ENCODE measurements at places on chromosomes 6 and 20.

DNA sequence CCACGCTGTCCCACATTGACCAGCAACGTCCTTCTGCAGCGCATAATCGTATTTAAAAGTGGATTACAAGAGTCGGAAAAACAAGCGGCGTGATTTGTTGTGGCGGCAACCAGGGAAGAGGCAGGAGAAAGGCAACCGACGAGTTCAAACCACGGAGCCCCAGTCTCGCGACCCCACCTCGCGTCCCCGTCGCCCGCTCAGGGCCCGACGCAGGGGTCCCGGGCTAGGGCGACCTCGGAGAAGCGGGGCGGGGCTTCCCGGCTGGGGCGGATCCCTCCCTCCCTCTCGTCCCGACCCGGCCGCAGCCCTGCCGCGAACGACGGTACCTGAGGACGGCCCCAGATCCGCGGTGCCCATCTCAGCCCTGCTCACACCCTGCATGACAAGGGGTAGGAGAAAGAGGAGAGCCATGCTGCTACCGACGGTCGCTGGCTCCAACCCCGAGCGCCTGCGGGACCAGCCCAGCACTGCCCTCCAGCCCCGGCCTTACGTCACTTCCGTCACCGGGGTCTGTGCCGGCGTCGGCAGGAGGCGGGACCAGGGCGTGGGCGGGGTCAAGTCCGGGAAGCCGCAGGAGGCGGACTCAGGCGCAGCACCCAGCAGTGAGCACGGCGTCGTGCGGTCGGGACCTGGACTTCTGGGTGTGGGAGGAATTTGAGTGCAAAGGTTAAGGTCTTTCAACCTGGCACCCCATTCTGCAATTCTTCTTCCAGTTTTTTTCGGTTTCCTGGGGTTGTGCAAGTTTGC lies at the start of gene IFNGR1:
IFNGR1 (minus strand) TSS at position 469 of the 747 bp plus-strand sequence; CDS start at position 411, 58 bp downstream.
- DNase-seq: peak; percentile 93

- DNase-seq: no peak
These were observed 9.7 kb downstream of the MAP1LC3A start for GRCh38 chr20:34567892-34568865.

- DNase-seq: no peak
These were observed 58.9 kb upstream of the CDH4 start for GRCh38 chr20:61193164-61193563.

- no peak for DNase-seq
These were observed 176.4 kb upstream of the MYLIP start for GRCh38 chr6:15952231-15953151.

GRCh38 chr20:54573838-54574237 lies 98.4 kb downstream of the DOK5 start:
- DNase-seq: no peak

GRCh38 chr20:57665589-57665971 lies 44.2 kb downstream of the PMEPA1 start:
- no peak for DNase-seq

DNA sequence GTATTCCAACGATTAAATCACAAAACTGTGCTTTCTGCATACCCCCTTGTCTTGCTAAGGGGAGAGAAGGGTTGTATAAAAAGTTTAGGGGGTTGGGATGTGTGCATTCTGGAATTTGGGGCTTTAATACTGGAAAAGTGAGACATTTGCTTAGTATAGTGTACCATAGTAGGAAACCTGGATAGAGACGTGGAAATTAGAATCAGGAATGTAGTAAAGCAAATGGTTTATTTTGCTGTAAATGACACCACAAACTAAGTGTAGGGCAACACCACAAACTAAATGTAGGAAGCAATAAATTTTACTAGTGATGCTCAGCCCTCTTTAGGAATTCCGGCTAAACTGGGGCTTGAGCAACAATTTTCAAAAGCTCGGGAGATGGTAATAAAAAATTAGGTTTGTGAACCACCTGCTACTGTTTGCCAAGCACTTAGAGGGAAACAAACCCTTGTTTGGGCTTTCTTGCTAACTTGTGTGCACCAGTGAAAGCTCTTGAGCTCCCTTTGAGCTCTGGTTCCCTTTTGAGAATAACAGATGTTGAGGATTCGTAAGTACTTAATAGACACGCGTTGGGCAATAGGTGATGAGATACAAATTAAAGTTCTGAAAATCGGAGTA lies 13.8 kb downstream of the BRD2 start:
- no peak for DNase-seq

- no peak for DNase-seq
These were observed 508.7 kb upstream of the CITED2 start for GRCh38 chr6:139882977-139883728.

- no peak for DNase-seq
These were observed 24.5 kb upstream of the ULBP3 start for GRCh38 chr6:150093397-150093796.

DNA sequence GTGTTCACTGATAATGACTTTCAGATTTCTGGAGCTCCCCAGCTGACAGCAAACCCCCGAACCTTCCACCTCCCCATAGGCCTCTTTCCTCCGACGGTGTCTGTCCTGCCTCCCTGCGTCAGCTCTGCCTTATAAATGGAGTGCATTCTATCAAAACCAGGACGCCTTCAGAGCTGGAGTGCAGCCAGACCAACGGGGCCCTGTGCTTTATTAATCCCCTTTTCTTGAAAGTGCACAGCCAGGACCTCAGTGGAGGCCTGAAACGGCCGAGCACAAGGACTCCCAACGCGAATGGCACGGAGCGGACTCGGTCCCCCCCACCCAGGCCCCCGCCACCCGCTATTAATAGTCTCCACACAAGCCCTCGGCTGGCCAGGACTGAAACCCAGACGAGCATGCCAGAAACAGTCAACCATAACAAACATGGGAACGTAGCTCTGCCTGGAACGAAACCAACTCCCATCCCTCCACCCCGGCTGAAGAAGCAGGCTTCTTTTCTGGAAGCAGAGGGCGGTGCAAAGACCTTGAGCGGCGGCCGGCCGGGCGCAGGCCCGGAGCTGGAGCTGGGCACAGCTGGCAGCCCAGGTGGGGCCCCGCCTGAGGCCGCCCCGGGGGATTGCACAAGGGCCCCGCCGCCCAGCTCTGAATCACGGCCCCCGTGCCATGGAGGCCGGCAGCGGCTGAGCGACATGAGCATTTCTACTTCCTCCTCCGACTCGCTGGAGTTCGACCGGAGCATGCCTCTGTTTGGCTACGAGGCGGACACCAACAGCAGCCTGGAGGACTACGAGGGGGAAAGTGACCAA lies 42.3 kb upstream of the NAA20 start:
- no peak for DNase-seq

- DNase-seq: no peak
These were observed 188.0 kb upstream of the ADGRB3 start for GRCh38 chr6:68447112-68447511.

DNA sequence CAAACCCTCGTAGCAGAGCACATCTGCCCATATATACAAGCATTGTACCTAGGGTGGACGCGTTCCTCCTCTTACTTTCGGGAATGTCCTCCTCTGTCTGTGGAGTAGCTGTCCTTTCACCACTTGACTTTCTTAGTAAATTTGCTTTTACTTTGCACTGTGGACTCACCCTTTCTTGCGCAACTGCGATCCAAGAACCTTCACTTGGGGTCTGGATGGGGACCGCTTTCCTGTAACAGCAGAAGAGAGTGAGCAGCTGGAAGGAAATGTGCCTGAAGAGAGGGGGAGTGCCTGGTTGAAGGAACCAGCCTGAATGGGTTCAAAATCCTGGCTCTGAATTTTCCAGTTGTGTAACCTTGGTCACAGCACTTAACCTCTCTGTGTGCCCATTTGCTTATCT lies 40.1 kb upstream of the PMEPA1 start:
- no peak for DNase-seq

- no peak for DNase-seq
These were observed 67.0 kb downstream of the DNAAF9 start for GRCh38 chr20:3340443-3340842.

DNA sequence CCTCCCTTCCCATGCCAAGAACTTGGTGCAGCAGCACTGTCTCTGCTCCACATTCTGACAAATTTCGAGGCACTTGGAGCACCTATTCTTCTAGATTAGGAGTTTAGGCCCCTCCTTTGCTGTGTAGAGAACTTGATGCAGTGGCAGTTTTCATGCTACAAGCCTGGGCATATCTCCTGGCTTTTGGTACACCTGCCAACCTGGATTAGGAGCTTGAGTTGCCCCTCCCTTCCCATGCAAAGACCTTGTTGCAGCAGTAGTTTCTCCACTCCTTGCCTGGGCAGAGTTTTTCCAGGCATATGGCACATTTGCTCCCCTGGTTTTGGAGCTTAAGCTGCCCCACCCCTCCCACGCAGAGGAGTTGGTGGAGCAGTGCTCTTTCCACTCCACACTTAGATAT lies 956.1 kb downstream of the EYS start:
- no peak for DNase-seq

- DNase-seq: no peak
These were observed 14.9 kb upstream of the ZFAND3 start for GRCh38 chr6:37804586-37804985.

DNA sequence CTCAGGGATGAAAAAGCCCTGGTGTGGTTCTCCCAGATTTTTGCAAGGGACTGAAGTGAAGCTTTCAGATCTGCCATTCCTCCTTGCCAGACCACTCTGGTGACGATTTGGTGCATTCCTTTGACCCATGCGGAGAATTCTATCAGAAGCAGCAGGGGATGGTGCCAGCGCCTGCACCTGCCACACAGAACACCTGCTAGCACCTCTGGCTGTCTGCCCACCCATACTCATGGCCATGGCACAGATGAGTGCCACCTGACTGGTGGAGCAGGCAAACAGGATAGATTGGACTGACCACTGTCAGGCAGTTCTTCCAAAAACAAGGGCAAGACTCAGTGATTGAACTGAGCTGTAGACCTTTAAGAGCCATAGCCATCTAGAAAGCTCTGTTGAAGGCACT lies 107.1 kb downstream of the CDYL start:
- no peak for DNase-seq

DNA sequence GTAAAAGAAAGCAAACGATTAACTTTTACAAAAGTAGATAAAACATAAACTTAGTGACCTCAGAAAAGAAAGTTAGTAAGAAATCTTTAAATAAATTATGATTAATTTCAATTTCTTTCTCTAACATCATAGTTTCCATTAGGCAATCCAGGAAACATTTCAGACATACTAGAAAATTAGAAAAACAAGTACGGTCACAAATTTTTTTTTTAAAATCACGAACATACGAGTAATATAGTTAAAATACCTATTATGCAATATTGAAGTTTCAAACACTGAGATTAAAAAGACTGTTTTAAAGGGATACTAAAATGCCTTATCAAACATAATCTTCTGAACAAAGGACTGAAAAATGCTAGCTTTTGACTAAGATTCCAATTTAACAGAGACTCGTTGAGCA lies 26.2 kb downstream of the NOL7 start:
- DNase-seq: no peak

DNA sequence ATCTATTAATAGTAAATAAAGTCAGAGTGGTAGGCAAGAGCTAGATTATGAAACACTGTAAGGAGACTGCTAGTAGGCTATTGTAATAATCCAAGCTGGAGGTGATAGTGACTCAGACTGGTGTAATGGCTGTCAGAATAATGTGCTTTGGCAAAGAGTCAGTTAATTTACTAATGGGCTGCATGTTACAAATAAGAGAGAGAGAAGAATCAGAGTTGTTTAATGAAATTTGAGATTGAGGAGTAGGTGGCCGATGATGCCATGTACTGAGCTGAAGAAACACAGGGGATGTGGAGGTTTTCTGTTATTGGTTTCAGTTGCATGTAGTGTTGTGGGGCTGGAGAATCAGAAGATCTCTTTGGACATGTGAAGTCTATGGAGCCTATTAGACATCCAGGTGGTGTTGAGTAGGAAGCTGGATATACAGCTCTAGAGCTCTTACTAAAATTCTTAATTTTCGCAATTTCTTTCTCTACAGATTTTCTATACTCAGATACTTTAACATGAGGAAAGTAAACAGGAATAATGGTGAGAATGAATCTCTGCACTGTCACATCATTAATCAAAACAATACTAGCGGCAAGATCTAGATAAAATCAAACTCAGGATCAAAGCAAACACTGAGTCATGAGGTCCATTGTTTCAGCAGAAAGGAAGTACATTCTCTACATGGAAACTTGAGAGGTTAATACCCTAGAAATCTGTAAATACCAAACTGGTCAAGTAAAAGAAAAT lies 167.7 kb downstream of the SIM1 start:
- DNase-seq: no peak

DNA sequence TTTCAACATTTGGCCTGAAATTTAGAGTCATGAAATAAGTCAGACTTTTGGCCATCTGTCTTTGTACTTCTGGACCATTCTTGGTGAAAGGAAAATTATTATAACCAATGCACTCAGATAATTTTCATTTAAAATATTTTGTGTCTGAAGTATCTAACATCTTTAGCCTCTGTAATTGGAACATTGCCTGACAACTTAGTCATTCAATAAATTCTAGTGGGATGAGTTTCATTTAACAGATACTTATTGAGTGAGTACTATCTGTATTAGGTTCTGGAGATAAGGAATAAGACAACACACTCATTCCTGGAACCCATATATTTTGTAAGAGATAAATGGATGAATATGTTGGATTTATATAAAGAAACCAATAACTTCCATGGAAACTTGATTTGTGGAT lies 536.0 kb downstream of the BCKDHB start:
- no peak for DNase-seq

DNA sequence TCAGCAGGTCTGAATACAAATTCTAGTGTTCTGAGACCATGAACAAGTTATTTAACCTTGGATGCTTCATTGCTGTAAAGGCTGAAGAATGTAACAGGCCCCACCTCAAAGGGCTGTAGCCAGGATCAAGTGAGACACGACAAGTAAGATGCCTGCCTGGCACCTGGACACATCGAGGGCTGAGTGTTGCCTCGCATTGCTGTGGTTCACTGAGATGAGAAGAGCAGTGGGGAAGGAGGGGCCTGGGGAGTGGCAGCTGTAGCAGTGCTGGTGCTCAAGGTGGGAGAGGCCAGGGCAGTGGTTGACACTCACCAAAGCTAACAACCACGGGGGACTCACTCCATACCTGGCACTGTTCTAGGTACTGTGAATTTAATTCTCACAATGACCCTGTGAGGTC lies 187.8 kb downstream of the KIF16B start:
- DNase-seq: no peak

Data from activated T-cell treated with anti-CD3 and anti-CD28 coated beads for 1 hour (primary cell).